Kasumi-1 (cell line): ENCODE measurements at places on chromosomes 11 and 22.

GRCh38 chr11:35982061-35982460 lies 38.2 kb downstream of the LDLRAD3 start:
- DNase-seq, result no peak

- DNase-seq, result peak; percentile 77
Measured at GRCh38 chr11:68036717-68037239, 2.0 kb upstream of the TCIRG1 start.

GRCh38 chr22:23103199-23103954 lies 33.1 kb downstream of the GNAZ start:
- no peak for DNase-seq

DNA sequence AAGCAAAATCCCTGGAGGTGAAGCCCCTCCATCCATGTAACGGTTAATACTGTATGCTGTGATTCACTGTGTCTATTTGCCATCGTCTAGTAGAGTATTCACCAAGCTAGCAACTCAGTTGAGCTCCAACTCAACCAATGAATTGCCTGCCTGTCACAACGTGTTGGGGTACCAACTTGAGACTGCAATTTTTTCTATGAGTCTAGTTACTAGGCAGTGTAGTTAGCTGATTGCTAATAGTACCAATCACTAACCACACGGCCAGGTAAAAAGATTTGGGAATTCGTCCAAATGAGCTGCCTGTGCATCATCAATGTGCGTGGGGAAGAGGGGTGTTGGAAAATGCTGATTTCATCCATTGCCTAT lies 1.0 kb upstream of the BTG4 start:
- no peak for DNase-seq

DNA sequence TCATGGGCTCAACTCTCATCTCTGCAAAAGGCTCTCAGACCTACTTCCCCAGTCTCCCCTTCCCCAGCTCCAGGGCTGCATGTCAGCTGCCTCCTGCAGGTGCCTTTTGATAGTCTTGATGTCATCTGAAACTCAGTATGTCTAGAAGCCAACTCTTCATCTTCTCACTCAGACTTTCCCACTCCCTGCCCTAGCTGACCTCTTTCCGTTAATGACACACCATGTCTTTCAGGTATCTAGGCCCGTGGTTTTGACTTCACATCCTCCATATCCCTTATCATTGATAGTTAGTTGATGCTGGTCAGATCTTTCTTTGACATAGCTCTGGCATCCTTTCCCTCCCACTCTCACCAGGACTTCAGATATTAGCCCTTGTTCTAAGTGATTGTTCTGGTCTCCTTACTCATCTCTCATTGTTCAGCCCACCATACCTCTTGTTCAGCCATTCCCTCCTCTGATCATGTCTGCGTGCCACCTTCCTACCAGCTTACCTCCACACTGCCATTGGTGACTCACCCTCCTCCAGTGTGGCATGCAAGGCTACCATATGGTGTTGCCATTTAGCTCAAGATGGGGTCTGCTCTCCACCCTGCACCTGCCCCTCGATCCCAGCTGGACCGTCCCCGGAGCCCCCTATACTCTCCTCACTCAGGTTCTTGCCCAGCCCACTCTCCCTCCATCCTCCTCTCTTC lies 18.4 kb downstream of the TTC12 start:
- DNase-seq, result no peak

DNA sequence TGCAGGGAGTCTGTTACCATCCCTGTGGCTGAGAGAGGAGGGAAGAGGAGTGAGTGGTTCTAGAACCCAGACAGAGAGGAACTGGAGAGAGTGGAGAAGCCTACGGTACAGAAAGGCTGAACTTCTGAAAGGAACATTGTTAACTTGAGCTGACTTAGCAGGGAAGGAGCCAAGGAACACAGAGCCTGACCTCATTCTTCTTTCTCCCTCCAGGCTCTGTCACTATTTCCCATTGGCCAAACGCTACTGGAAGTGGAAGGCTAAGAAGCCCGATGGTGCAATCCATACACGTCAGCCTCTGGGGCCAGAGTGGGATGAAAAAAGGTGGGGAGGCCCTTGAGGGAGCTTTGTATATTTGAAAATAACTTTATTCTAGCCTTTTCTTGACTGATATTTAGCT lies 16.5 kb upstream of the WT1 start:
- DNase-seq, result no peak

GRCh38 chr22:17578136-17578754 lies 14.9 kb downstream of the SLC25A18 start:
- no peak for DNase-seq

GRCh38 chr11:47565340-47566148 lies at the start of gene PTPMT1:
Gene PTPMT1, plus strand, starts transcription at chr11:47565599. Its CDS starts 24 bp downstream, at chr11:47565623.
- DNase-seq, result peak; percentile 61

DNA sequence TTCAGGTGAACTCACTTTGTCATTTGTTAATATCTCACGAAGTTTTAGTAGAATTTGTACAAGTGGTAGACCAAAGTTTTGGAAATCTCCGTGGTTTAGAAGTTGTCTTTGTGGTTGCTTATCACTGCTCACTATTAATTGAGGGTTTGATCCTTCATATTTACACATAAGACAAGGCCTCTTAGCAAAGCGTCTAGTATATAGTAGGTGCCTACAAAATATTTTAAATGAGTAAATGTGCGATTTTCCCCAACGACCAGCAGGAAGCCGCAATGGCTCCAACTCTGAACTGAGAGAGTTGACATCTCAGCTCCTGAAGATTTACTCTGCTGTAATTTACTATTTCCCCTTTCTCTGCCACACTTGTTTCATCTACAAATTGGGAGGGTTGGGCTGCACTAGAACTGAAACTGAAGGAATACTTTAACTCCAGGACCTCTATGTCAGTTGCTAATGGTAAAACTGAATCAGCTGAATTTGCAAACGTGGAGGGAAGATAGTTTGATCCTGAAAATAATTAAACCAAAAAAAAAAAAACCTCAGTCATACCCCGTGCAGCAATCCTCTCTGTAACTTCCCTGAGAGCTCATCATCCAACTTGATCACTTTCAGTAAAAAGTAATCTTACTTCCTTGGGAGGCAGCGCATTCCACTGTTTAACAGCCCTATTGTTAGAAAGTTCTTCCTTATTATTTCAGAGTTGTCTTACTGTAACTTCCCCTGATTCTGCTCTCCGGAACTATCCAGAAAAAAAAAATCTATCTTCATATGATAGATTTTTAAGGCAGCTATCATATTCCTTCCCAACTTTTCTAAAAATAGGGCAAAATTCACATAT lies 1.3 kb upstream of the SBF2 start:
- peak; percentile 15 for DNase-seq

DNA sequence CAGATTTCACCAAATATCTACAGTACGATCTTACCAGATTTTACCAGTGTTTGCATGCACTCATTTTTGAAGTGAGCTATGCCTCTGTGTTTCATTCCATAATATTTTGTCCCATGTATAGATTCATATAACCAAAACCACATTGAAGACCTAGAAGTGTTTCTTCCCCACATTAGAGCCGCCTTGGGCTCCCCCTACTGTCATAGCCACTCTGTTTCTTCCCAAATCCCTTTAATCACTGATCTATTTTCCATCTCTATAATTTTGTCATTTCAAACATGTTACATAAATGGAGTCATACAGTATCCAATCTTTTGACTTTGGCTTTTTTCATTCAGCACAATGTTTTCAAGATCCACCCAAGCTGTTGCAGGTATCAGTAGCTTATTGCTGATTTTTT lies 12.7 kb downstream of the MRGPRX3 start:
- peak; percentile 22 for DNase-seq

GRCh38 chr22:42419243-42419881 lies 12.8 kb downstream of the NFAM1 start:
- peak; percentile 44 for DNase-seq

DNA sequence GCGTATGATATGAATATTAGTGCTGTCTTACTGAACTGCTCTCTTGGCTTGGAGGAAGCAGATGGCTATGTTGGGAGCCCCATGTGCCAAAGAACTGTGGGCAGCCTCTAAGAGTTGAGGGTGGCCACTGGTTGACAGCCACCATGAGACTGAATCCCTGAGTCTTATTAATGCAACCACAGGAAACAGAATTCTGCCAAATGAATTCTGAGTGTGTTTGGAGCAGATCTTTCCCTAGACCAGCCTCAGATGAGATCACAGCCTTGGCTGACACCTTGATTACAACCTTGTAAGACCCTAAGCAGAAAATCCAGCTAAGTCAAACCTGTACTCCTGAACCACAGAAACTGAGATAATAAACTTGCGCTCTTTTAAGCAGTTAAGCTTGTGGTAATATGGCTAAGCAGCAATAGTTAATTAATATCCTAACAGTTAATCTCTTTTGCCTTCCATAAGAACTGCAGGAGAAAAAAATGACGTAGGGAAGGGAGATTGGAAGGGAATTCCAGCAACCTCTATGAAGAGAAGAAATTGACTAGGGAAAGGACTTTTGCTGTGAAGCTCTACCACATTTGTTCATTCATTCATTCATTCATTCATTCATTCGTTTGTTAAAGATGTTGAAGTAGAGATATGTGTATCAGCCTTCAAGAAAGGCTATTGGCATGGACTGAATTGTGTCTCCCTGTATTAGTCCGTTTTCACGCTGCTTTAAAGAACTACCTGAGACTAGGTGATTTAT lies 26.8 kb downstream of the ADM start:
- DNase-seq, result no peak

DNA sequence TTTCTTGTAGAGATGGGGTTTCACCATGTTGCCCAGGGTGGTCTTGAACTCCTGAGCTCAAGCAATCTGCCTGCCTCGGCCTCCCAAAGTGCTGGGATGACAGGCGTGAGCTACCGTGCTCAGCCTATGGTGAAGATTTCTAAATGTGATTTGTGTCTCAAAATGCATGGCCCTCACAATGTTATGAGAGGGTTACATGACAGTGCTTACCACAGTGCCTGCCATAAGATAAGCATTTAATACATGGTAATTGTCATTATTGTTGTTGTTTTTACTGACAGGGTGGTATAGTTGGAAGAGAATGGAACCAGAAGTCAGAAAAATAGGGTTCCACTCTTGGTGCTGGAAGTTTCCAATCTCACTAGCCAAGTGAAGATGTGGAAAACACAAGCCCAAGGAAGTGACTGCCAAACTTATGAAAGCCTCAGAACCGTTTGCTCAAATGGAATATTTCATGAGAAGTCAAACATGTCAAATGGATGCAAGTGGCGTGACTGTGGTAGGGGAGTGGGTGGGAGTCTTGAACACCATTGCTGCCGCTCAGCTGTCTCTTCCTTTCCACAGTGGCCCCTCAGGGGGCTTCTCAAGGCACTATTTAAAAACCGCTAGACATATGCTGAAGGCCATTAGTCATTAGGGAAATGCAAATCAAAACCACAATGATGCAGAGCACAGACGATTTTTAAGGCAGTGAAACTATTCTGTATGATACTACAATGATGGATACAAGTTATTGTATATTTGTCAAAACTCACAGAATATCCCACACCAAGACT lies 29.1 kb upstream of the LMO2 start:
- DNase-seq, result no peak

DNA sequence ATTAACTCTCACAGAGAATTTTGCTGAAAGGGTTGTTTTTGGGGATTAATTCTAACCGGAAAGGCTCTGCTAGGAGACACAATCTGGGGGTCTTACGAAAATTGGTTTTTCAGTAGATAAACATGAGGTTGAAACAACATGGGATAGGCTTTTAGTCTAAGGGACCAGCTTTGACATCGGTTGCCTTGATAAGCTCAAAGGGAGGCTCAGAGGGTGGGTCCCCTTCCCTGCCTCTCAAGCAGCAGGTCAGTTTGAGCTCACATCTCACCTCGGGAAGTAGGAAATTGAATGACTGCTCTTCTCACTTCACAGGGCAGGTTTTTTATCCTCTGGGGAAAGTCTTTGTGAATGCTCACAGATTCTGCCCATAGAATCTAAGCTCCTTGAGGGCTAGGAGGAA lies 70.2 kb upstream of the KIRREL3 start:
- no peak for DNase-seq

DNA sequence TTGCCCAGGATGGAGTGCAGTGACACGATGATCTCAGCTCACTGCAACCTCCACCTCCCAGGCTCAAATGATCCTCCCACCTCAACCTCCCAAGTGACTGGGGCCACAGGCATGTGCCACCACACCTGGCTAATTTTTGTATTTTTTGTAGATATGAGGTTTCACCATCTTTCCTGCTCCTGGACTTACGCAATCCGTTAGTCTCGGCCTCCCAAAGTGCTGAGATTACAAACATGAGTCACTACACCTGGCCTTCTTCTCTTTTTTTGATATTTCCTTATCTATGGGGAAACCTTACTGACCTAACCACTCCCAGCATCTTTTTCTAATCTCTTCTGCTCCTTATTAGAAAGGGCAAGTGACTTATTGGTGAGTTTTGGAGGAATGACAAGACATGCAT lies 121.7 kb upstream of the CHORDC1 start:
- no peak for DNase-seq

DNA sequence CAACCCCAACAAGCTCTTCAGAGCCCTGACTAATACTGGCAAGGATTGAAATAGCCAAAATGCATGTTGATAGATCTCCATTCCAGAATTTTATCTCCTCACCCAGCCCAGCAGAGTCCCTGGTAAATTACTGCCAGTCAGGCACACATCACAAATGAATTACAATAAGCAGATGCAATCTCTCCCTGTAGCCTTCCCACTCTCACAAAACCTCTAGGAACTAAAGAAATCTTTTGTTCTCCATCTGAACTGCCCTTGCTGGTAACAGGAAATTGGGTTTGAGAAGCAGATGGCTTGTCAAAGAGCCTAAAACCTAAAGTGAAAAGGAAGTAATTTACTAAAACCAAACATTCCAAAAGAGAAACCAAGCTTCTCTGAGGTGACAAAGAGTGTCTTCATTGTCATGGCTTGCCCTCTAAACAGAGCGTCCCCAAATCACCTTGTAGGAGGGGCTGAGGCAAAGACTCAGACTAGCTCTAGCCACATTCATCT lies 59.5 kb downstream of the FAM168A start:
- DNase-seq, result peak; percentile 79

- no peak for DNase-seq
Measured at GRCh38 chr11:37504060-37504611, 906.1 kb upstream of the RAG2 start.

- no peak for DNase-seq
Measured at GRCh38 chr11:108167624-108168023, 46.3 kb downstream of the ACAT1 start.

DNA sequence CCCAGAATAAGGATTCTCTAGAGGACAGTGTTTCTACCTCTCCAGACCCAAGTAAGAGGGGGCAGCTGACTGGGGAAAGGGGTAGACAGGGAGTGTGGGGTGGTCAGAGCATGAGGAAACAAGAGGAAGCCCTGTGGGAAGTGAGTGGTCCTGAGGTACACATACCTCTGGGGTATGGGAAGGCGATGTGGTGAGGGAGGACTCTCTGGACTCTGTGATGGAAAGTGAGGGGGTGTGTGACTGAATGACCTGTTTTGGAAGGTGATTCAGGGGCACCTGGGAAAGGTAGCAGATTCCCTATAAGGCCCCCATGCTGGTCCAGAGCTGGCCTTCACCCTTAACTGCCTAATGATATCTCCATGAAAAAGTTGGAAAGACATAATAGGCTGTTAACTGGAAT lies 80.1 kb downstream of the DEPDC5 start:
- DNase-seq, result no peak
